ENCODE measurements at places on chromosomes 12 and 14. TPM values are rescaled to one million over a fixed set of nuclear protein-coding genes. Genes with fewer than 3 reads are reported as not detected.

The SMCO2 gene
- polyA plus RNA-seq, result 0.14 TPM

- no peak for DNase-seq
Measured at GRCh38 chr12:113748707-113749432, 217.3 kb downstream of the RBM19 start.

The CLEC4D gene
- polyA plus RNA-seq, result not detected

GRCh38 chr12:80717856-80718255 lies 1.1 kb downstream of the MYF5 start:
- DNase-seq, result no peak

The OR6C6 gene
- polyA plus RNA-seq, result not detected

DNA sequence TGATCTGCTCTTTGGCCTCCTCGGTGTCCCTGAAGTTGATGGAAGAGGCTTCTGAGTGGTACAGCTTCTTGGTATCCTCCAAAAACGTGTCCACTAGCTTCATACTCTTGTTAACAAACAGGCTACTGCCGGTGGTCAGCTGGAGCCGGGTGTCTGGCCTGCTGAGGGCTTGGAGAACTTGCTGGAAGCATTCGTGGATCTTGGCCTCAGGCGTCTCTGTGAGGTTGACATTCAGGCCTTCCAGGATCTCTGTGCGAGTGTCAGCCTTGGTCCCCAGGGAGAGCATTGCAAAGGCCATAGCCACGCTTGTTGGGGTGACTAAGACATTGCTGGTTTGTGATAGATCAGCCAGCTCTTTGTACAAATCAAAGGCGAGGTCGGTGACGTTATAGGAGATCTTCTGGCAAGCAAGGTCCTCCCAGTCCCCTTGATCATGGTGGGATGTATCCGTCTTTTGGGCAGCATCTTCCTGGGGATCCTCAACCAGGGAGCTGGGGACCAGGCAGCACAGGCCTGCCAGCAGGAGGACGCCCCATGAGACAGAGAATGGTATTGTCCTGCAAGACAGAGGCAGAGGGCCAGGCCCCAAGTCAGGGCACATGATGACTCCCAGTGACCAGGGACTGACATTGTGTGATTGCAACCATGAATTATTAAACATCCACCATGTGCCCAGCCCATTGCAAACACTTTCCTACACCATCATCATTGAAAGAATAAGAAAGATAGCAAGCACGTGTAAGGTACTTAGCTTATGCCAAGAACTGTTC lies 22.1 kb downstream of the SERPINA1 start:
- no peak for DNase-seq

GRCh38 chr12:104258476-104259067 lies 43.0 kb downstream of the TXNRD1 start:
- DNase-seq, result no peak

The CCDC38 gene
- polyA plus RNA-seq, result 0.28 TPM

GRCh38 chr12:21538061-21538653 lies 12.1 kb downstream of the SPX start:
- DNase-seq, result no peak

- peak; percentile 35 for DNase-seq
Measured at GRCh38 chr14:62162998-62163589, 400.9 kb downstream of the SNAPC1 start.

- DNase-seq, result no peak
Measured at GRCh38 chr12:33770652-33771051, 251.6 kb upstream of the ALG10 start.

GRCh38 chr14:67371247-67372148 lies 11.4 kb downstream of the EIF2S1 start:
- no peak for DNase-seq

The GRIP1 gene
- 2.3 TPM for polyA plus RNA-seq

DNA sequence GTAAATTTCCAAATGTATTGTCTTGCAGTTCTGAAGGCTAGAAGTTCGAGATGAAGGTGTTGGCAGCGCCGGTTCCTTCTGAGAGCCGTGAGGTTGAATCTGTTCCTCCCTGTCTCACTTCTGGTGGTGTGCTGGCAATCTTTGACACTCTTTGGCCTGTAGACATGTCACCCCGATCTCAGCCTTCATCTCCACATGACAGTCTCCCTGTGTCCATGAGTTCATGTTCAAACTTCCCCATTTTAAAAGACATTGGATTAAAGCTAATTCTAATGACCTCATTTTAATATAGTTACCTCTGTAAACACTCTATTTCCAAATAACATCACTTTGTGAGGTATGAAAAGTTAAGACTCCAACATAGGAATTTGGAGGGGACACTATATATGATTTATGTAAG lies 4.1 kb upstream of the RBM19 start:
- DNase-seq, result no peak

The DBX2 gene
- not detected for polyA plus RNA-seq

The PUS7L gene
- polyA plus RNA-seq, result 6.4 TPM

- DNase-seq, result no peak
Measured at GRCh38 chr12:13253966-13254760, 57.6 kb downstream of the EMP1 start.

The PLEKHG7 gene
- not detected for polyA plus RNA-seq

The CLEC2A gene
- polyA plus RNA-seq, result not detected

The IAPP gene
- not detected for polyA plus RNA-seq

GRCh38 chr12:110382683-110383082 lies 20.8 kb downstream of the ANAPC7 start:
- no peak for DNase-seq

The SPIC gene
- not detected for polyA plus RNA-seq

GRCh38 chr14:96922986-96923385 lies 125.8 kb downstream of the VRK1 start:
- DNase-seq, result no peak

The PTPRR gene
- 0.15 TPM for polyA plus RNA-seq

GRCh38 chr12:133203344-133204263 lies 22.3 kb downstream of the ZNF268 start:
- peak; percentile 35 for DNase-seq

GRCh38 chr14:106372870-106373652 lies 846.7 kb downstream of the TMEM121 start:
- peak; percentile 36 for DNase-seq

DNA sequence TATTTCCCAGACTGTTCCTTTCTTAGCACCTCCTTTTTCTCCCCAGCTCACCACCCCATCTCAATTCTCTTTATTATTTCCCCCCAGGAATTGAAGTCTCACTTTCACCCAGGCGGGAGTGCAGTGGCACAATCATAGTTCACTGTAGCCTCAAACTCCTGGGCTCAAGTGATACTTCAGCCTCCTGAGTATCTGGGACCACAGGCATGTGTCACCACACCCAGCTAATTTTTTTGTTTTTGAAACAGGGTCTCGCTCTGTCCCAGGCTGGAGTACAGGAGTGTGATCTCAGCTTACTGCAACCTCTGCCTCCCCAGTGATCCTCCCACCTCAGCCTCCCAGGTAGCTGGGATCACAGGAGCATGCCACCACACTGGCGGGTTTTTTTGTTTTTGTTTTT lies 11.0 kb downstream of the RACGAP1 start:
- no peak for DNase-seq

DNA sequence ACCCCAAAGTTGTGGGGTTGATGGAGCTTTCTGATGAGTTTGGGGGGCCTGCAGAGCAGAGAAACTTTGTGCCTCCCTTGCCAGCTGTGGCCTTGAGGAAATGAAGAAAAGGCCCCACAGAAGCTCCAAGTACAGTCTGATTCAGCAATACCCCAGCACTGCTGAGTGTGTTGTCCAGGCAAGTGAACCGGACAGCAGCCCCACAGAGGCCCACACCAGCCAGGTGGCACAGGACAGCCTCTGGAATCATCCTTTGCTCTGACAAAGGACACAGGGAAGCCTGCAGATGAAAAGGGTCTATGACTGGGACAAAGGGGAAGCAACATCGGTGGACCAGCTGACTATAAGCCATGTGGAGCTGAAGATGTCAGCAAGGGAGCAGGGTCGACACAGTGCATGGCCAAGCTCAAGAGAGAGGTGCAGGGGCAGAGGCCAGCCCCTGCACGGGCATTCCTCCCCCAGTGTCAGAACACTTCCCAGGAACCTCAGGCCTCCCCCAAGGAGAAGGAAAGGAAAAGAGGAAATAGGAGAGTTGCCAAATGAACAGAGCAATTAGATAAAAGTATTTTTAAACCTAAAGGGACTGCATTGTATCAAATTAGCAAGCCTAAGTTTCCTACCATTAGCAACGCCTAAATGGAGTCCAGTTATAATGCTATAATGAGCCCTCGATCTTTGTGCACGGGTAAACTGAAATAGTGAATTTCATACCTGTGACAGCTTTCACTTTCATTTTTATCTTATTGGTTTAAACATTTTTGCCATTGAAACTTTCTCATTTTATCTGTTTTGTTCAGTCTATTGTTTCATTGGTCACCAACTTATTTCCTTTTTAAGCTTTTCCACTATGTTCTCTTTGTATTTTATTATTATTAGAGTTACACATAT lies 46.3 kb upstream of the PTGDR start:
- DNase-seq, result no peak

DNA sequence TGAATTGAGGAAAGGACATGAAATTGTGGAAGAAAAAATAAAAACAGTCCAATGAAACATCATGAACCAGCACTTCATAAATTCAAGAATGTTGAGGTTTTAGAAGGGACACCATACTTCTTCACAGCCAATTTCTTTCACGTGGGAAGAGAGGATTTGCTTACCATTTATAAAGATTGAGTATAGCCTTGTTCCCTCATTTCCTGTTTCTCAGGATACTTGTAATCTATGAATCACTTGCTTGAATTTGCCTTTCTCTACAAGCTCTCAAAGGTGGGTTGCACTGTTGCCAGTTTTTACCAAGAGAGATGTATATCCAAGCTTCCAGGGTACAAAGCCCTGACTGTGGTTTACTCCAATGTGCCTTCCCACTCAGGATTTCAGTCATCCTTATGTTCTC lies 116.1 kb downstream of the DUSP6 start:
- DNase-seq, result no peak

GRCh38 chr12:293199-293598 lies 30.6 kb upstream of the SLC6A13 start:
- DNase-seq, result no peak

The PRR4 gene
- polyA plus RNA-seq, result 2.5 TPM

DNA sequence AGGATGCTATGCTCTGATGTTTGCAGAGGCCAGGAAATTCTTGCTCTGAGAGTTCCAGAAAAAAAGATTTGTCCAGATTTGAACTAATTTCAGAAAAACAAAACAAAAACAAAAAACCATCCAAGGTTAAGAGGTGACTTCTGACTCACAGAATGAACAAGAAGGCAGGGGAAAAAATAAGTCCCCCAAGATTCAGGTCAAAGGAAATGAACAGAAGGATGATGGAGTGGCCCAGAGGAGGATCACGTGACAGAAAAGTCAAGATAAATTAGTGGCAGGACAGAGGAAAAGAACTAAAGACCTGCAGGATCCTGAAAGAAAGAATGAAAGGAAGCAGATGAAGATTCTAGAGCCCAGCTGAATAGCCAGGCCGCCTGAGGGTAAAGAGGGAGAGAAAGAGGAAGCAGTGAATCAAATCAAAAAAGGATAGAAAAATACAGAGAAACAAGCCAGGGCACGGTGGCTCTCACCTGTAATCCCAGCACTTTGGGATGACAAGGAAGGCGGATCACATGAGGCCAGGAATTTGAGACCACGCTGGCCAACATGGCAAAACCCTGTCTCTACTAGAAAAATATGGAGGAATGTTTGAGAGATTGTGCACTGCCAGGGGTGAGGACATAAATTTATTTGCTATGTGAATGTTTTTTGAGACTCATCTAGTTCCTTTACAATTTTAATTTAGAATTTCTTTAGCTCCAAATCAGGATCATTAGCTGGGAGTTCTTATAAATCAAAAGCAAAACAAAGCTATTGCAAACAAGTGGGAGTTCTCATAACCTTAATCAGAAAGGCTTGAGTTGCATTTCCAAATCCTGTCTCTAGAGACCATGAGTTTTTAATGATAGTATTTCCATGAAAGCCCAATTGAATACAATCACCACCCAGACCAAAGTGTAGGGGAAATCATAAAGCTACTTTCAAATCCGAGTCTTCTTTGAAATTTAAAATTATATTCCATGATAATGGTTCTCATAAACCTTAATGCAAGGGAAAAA lies 217.1 kb upstream of the PLEKHG7 start:
- DNase-seq, result no peak

The INHBC gene
- polyA plus RNA-seq, result not detected

DNA sequence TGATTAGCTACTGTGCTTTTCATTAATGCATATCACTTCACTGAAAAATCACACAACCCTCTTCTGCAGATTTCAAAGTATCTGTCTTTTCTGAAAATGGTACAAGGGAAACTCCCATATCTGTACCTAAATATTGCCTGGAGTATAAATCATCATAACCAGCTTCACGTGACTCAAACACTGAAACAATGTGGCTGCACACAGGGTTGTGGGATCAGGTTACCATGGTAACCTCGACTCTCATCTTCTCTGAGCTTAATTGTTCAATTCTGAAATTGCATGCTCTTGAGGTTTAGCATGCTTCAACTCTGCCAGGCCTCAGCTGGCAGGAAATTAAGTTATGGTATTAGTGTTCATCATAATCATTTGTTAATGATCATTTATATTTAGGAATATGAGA lies 77.5 kb upstream of the CPSF6 start:
- no peak for DNase-seq

- peak; percentile 60 for DNase-seq
Measured at GRCh38 chr14:73462048-73462715, 3.8 kb upstream of the NUMB start.

GRCh38 chr14:51394384-51394783 lies 154.3 kb downstream of the TMX1 start:
- DNase-seq, result no peak

GRCh38 chr12:107490010-107490409 lies 195.6 kb upstream of the PWP1 start:
- DNase-seq, result no peak

GRCh38 chr12:71007781-71008404 lies 87.4 kb upstream of the PTPRR start:
- DNase-seq, result no peak

The STXBP6 gene
- polyA plus RNA-seq, result 1.6 TPM

DNA sequence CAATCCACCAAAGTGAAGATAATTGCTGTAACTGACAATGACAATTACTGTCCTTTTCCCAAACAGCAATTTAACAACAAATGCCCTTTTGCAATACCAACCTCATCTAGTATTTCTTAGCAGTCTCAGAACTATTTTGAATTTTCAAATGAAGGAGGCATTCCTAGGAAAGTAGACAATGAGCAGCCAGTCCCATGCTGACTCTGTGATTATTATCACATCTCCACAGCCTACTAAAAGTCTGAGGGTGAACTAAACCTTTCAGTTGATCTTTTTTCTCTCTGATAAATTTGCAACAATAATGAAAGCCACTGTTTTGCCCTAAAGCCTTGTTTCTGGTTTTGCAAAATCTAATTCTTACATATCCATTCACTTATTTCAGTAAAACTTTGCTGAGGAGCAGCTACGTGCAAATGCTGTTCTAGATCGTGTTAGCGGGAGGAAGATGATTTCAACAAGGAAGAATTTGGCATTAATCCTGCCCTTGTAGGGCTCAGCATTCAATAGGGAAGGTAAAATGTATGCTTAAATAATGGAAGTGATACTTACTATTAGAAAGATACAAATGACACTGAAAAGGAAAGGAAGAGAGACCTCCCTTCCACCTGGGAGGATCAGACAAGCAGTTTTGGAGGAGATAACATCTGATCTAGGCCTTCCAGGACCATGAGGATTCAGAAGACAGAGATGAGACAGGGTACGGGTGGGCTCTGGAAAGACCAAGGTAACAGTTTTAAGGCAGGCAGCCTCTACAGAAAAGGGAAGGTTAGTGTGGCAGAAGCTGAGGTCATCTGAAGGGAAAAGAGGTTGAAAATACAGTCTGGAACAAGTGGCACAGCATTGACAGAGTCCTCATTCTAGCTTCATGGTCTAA lies 47.4 kb downstream of the SLC38A1 start:
- DNase-seq, result no peak

Measured in A549 (cell line).